ENCODE measurements at places on chromosomes 4 and X.

- DNase-seq = peak; percentile 4
Measured at GRCh38 chrX:37830371-37830770, 17.0 kb downstream of the DYNLT3 start.

DNA sequence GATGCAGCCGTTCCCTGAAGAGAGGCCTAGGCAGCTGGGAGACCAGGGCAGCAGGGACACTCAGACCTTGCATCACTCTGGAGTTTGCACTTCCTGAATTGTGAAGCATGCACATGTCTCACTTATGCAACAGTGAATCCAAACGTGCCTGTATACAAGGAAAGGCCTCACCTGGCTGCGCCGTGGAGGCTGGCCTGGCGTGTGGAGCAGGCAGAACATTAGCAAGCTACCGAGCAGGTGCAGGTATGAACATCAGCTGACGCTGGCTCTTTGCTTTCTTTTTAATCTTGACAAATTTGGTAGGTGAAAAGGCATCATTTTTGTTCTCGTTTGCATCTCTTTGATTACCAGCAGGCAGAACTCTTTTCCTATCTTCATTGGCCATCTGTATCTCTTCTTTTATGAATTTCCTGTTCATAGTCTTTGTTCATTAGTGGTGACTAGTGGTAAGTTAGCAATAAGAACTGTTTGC is 37.1 kb upstream of the IRAK1 start:
- DNase-seq = no peak

DNA sequence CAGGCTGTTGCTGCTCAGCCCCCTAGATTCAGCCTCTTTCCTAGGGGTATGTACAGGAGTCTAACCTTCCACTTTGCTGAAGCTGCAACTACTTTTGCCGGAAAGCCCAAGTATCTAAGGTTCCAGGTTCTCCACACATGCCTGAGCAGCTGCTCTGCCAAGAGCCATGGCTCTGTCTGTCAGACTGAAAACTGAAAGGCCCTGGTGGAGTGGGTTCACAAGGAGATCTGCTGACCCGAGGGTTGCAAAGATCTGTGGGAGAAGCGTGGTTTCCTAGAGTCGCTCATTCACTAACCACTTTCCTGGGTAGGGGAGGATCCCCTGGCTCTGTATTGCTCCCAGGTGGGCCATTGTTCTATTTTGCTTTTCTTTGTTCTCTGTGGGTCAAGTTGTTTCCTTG is 6.0 kb upstream of the PNMA6F start:
- DNase-seq = no peak

- DNase-seq = peak; percentile 41
Measured at GRCh38 chr4:161186012-161186411, 977.8 kb downstream of the FSTL5 start.
